Left lung (tissue), 14 donors: ENCODE measurements at places on chromosomes 5 and 9.

DNA sequence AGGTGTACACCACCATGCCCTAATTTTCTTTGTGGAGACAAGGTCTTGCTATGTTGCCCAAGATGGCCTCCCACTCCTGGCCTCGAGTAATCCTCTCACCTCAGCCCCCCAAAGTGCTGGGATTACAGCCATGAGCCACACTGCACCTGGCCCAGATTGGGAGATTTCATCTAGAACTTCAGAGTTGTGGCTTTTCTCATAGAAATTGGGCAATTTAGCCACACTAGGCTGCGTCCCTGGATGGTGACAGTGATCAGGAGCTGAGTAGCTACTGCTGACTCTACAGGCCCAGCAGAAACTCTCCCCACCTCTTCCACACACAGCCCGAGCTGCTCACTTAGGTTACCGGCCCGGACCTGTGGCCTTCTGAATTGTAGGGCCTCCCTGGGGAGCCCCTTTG is 7.7 kb downstream of the PFN3 start:
- no peak for DNase-seq

- no peak for DNase-seq
Observed at GRCh38 chr5:87120518-87121303, 147.0 kb upstream of the RASA1 start.

DNA sequence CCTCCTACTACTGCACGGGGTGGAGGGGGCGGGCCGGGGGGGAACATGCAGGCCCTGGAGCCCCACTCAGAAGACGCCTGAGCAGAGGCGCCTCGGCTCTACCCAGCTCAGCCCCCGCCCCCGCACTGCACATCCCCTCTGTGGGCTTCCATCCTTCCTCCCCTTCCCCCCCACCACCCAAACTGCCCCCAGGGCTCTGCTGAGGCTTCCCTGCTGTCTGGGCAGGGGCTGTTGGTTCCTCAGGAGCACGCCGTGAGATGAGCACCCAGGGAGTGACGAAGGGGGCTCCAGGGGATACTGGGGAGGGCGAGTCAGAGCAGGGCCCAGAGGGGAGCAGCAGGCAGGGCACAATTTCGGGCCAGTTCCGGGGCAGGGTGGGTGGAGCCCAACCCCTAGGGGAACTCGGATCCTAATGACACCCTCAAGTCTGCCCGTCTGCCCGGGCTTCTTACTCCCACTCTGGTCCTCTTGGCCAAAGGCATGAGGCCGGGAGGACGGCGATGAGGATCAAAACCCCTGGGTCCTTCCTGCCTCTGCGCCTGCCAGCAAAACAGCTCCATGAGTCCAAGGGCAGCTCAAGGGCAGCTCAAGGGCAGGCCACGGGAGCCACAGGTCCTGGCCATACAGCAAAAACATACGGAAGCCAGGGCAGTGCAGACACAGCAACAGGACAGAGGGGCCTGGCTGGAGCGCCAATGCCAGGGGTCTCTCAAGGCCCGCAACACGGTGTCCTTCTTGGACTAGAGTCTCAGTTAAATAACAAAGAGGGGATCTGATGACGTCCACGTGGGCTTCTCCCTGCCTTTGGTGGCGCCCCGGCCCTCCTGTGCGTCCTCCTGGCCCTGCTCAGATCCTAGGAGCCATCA is 200.9 kb downstream of the AUH start:
- no peak for DNase-seq

GRCh38 chr5:159764283-159765134 is 151.8 kb upstream of the ADRA1B start:
- no peak for DNase-seq

DNA sequence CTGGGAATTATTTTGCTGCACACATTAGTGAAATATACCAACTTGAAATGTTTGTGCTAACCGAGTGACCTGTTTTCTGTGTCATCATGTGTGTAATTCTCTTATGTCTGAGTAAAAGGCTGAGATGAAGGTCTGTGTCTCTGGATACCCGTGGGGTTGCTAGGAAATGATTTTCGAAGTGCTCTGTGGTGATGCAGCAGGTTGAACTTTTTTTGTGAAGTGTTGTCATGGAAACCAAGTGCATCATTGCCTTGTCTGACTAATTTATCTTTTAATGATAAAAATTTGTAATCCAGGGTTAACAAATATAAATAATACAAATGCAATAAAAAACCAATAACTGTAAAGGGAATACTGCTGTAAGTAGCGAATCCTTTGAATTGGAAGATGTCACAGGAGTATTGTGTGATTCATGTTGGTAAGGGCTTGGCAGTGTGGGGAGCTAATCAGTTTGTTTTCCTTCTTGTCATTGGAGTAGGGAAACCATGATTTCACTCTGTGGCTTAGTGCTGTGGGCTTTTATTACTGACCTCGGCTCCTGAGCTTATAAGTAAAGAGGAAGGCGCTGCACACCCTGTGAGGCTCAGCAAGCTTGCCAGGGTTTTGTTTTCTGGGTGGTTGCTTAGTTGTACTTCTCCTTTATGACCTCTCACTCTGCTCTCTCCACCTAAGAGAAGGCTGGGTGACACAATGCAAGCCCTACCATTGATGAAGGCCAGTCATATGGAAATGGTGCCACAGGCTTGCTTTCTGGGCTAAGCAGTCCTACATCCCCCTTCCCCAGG is 22.3 kb downstream of the PDE8B start:
- DNase-seq: no peak
